ENCODE measurements at places on chromosomes 7 and 10.

DNA sequence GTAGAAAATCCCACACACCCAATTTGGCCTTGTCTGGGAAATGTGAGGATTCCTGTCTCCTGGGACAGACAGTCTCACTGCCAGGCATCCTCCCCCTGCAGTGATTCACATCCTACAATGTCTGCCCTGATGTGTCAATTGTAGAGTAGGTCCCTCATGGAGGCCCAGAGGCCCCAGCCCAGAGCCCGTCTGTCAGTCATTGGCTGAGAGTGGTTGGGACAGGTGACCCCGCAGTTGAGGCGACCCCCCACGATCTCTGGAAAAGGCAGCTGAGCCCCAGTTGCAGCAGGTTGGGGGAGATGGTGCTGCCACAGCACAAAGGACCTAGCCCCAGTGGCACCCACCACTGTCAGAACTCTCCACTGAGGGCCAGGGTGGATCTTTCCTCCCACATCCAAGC, 84.3 kb upstream of the INSIG1 start:
- no peak for DNase-seq

GRCh38 chr7:67423065-67423464, 426.4 kb downstream of the TYW1 start:
- DNase-seq, result no peak

- no peak for DNase-seq
Observed at GRCh38 chr10:96244354-96244753, 27.0 kb downstream of the BLNK start.

- DNase-seq, result no peak
Observed at GRCh38 chr7:131836733-131837132, 280.3 kb upstream of the PODXL start.

GRCh38 chr10:45256246-45256645, 59.2 kb downstream of the OR13A1 start:
- no peak for DNase-seq

GRCh38 chr7:134851141-134851540, 71.7 kb downstream of the CALD1 start:
- DNase-seq, result no peak

DNA sequence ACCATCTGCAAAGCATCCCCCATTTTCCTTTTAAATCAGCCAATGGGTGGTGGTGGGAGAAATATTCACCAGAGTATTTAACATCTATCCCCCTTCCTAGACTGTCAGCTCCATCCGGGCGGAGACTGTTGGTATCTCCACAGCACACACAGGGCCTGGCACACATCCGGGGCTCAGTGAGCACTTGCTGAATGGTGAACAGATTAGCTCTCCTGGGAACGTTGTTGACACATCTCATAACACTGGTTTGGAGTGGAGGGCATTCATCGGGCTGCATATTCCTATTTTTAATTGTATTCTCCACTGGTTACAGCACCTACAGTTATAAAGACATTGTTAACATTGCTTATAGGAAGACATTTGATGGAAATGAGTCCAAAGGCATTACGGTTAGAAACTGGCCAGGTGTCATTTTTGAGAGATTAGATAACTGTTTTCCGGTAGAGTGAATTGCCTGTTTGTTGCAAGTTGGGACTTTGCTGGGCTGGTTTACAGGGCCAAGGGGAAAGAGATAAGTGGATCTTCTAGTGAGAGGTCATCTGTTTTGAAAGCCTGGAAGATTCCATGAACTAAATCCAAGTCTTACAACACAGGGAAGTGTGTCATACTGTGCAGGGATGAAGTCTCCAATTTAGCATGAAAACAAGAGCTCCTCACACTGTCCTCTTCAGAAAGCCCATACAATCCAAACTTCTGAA, 101.8 kb downstream of the EGFR start:
- no peak for DNase-seq

DNA sequence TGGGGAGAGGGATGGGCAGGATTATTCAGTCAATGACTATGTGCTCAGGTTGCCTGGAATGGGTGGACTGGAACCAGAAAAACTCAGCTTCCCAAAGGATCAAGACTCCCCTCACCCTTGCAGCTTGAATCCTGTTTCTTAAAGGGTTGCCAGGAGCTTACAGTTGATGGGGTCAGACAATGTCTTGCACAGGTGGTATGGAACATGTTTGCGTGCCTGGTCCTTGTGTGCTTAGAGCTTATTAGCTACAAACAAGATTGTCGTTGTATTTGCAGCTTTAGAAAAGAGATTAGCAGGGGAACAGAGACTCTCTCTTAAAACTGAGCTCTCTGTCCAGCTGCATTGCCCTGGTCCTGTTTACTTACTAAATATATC, 56.9 kb downstream of the PRR15 start:
- DNase-seq, result no peak
